Activated CD4-positive, alpha-beta T cell treated with anti-CD3 and anti-CD28 coated beads, Interleukin-2, amount 50 U/mL, for 48 hours (primary cell): ENCODE measurements at places on chromosomes 12 and 14.

DNA sequence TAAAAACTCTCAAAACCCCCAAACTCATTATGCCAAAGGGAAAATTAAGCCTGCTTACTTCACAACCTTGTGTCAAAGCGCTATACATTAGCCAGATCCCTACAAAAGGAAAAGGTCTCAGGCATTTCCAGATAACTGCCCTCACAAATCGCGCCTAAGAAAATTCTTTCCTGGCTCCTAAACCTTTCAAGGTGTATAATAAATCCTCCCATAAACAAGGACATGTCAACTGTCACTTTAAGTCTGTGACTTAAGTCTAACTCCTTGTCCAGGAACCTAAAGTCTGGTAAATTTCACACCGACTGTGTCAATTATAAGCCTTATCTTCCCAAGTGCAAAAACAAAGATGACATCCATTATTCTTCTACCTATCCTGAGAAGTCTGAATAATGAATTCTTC lies 4.3 kb upstream of the ETFBKMT start:
- no peak for DNase-seq

- DNase-seq = no peak
Observed at GRCh38 chr14:31069343-31069742, 43.2 kb upstream of the STRN3 start.

DNA sequence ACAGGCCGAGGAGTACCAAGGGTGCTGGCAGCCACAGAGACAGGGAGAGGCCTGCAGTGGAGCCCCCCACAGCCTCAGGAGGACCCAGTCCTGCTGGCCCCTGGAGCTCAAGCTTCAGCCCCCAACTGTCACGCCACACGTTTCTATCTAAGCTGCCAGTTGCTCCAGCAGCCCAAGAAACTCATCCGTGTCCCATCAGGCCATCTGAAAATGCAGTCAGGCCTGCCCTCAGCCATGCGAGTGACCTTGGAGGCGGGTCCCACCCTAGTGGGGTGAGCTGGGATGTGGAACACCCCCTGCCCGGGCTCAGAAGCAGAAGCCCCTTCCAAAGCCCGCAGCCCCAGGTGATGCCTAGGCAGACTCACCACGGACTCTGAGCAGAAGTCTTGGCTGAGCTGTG lies 158.9 kb downstream of the RIMBP2 start:
- DNase-seq = no peak

GRCh38 chr14:57403521-57403864 lies 13.1 kb downstream of the NAA30 start:
- DNase-seq = no peak

GRCh38 chr12:23546756-23547155 lies 402.7 kb downstream of the SOX5 start:
- no peak for DNase-seq

- no peak for DNase-seq
Observed at GRCh38 chr14:78029601-78030372, 140.4 kb upstream of the NRXN3 start.

- DNase-seq = no peak
Observed at GRCh38 chr12:24081092-24081529, 131.6 kb upstream of the SOX5 start.

DNA sequence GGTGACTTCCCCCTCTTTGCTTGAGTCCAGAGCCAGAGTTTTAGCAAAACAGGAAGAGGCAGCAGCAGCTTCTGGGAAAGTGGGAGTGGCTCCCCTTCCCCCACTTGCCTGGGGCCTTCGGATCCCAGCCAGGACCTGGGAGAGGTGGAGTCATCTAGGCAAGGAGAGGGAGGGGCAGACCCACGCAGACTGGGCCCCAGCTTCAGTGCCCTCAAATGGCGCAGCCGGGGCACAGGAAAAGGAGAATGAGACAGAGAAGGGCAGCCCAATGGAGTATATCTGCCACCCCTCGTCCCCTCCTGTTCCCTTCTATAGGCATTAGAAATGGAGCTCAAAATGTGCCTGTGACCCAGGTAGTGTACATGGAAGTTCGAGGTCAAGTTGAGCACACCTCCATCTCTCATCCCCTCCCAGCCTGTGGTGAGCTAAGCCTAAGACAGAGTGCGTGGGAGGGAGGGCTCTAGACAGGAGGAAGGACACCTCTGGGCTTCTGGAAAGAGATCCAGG lies 9.3 kb upstream of the HDAC7 start:
- no peak for DNase-seq

- no peak for DNase-seq
Observed at GRCh38 chr12:15114501-15114900, 106.7 kb downstream of the RERG start.

DNA sequence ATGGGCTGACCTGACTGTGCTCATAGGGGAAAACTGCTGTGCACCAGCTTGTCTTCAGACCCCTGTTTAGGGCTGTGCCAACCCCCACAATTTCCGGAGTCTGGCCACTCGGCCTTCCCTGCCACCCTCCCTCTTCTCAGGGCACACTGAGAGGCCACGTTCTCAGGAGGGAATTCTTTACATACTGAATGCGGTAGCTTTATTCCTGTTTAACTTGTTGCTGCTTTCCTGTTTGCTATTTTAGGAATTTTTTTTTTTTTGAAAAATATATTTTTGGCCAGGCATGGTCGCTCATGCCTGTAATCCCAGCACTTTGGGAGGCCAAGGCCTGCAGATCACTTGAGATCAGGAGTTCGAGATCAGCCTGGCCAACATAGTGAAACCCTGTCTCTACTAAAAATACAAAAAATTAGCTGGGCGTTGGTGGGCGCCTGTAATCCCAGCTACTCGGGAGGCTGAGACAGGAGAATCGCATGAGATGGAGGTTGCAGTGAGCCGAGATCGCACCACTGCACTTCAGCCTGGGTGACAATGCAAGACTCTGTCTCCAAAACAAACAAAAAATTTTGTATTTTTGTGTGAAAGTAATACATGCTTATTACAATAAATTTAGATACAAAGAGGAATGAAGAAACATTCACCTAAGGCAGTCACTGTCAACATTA lies 39.5 kb downstream of the TPCN1 start:
- no peak for DNase-seq

DNA sequence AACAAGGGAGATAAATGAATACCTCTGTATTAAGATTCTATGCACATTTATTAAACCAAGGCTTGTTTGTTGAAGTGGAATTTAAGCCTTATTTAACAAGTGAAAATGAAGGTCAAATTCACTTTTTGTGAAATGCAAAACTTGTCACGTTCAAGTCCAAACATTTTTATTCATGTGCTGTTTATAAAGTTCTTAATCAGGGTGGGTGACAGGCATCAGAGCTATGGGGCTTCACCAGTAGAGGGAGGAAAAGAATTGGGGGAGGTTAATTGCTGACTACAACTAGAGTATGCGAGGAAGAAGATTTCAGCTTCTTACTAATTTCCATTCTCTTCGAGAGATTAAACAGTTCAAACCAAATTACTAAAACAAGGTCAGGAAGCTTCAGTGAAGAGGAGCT lies 9.7 kb downstream of the MOK start:
- DNase-seq = no peak

GRCh38 chr12:62625228-62625627 lies 158.6 kb downstream of the MON2 start:
- DNase-seq = no peak

GRCh38 chr12:6978611-6979011 lies 7.9 kb downstream of the EMG1 start:
- DNase-seq = no peak

DNA sequence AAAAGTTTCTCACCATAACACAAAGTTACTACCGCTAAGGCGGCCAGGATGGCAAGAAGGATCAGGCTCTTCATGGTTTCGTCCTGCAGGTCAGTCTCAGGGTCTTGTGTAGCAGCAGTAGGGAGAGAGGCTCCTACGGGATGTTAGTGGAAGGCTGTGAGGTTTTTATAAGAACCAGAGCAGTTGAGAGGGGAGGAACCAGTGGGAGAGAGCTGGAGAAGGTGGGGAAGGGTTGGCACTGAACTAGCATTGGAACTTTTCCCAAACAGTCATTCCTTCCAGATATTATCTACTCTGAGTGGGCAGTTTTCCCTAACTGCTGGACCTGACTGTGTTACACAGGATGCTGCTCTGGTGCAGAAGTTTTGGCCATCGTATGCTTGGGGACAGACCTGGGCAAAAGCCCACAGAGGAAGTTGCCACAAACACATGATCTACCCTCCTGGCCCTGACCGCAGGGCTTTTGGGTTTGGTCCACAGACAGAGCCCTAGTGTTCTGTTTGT lies at the start of gene MGP:
MGP (minus strand) TSS at position 137 of the 504 bp plus-strand sequence; CDS start at position 74, 63 bp downstream.
- DNase-seq = no peak

- peak; percentile 53 for DNase-seq
Observed at GRCh38 chr12:123150744-123151456, at the start of gene PITPNM2. Gene PITPNM2 (minus strand): TSS chr12:123151090. CDS start chr12:123034590, 116,500 bp downstream.

DNA sequence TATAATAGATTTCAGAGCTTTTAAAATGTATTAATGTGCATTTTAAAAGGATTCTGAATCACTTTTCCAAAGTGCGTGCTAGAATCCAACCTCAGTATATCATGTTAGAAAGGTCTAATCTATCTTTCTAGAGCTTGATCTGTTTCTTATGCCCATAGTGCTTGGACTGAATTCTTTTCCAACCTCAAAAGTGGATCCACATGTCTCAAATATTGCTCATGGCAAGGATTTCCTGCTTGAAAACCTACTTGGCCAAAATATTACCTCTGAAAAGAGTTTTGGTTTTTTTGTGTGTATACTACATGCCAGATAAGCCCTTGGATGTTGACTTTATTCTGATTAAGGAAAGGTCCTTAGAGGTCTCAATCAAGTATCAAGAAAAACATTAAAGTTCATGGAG lies 16.9 kb upstream of the SLC6A15 start:
- DNase-seq = no peak

DNA sequence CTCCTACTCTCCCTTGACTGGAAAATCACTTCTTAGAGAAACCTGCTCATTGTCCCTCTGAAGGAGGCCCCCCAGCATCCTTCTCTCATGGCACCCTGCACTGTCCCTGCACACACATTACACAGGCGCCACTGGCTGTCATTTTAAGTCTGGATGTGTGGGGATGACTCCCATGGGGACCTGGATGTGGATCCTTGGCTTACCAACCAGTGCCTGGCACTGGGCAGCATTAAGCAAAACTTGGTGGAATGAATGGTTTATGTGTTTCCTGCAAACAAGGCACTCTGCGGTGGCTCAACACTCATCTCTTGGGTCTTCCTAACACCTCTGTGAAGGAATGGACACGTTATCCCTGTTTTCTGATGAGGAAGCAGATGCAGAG lies 162.4 kb downstream of the RBM19 start:
- DNase-seq = no peak

GRCh38 chr14:104178279-104178678 lies 39.9 kb downstream of the KIF26A start:
- DNase-seq = no peak

- DNase-seq = no peak
Observed at GRCh38 chr14:103491691-103492090, 30.9 kb downstream of the CKB start.

DNA sequence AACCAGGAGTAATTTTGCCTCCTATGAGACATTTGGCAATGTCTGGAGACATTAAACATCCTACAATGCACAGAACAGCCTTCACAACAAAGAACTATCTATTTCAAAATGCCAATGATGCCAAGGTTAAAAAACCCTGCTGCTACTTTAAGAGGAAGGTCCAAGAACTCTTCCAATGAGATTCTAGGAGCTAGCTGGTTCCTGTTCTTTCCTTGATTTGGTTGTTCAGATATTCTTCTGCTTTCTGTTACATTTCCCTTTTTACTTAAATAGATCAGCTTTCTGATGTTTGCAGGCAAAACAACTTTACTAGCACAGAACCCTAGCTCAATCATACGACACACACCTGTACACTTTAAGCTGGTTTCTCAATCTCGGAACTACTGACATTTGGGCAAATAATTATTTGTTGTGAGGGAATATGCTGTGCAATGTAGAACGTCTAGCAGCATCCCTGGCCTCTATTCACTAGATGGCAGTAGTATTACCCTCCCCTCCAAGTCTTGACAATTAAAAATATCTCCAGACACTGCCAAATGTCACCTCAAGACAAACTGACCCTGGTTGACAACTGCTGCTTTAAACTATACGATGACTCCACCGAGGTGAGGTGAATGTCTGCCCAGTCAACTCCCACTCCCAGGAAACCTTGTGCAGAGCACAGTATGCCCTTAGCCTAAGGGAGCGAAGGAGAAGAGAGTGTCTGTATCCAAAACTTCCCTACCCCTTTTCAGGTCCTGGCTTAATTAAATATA lies 4.4 kb downstream of the BLTP3B start:
- DNase-seq = no peak

GRCh38 chr12:124675881-124676713 lies 108.7 kb upstream of the NCOR2 start:
- DNase-seq = no peak

GRCh38 chr12:92574051-92574783 lies 128.6 kb upstream of the PLEKHG7 start:
- DNase-seq = no peak

- DNase-seq = no peak
Observed at GRCh38 chr12:12451098-12451497, 94.2 kb downstream of the BORCS5 start.

- no peak for DNase-seq
Observed at GRCh38 chr14:72788255-72788654, 105.6 kb downstream of the DPF3 start.

DNA sequence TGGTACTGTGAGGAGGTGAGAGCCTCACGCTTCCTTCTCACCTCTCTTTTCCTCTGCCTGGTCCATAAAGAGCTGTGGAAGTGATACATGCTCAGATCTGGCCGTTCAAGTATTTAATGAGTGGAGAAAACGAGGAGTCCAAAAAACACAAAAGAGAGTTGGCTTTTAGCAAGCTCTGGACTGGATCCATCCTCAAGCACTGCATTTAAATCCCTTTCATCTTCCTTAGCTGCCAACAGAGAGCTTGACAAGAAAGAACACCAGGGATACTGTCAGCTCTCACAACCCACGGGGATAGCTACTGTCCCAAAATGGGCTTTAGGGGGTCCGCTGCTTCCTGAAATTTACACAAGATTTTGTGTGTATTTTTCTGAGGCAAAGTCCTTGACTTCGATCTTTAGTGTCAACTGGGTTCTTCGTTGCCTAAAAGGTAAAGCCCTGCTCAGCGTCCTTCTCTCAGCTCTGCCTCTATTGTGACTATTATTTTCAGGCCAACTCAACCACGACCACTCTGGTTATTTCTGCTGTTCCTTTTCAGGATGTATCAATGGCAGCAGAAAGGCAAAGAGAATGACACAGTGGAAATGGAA lies 120.9 kb downstream of the TMTC1 start:
- no peak for DNase-seq

DNA sequence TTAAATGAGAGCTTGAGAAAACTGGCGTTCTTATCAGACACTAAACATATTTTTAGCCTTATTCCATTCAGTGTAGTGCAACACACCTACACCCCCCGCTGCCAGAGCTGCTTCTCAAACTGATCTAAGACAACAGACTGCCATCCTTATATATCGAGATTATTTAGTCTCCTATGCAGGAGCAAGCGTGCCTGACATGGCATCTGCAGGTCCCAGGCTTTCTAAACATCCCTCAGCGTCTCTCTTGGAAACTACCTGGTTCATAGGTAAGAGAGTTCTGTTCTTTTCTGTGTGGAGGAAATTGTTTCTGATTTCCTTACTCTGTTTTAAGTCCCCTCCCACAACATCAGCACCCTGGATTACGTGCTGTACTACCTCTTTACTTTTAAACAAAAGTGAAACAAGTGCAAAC lies 117.1 kb upstream of the PTPRB start:
- no peak for DNase-seq
